ENCODE measurements at places on chromosomes 1 and 21.

DNA sequence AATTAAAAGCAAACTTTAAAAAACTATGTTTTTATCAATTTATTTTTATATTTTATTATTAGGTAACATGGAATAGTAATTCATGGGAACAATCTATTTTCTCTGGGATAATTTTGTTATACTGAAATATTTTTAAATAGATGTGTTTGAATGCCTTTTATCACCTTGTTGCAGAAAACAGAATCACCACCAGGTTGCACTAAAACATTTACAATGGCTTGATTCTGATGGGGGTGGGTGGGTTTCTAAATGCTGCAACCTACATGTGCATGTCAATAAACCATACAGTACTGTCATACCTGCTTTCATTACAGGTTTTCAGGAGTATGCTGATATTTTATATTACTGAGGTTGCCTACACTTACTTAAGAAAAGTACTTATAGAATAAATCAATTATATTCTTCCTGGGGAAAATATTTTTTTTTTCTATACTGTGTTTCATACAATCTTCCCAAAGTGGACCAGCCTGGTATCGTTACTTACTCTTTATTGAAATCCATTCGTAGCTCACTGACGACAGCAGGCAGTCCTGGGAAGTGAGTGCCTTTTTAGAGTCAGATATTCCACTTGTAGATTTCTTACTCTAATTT is 132.8 kb downstream of the PTPRC start:
- peak; percentile 56 for DNase-seq

- DNase-seq: peak; percentile 51
Measured at GRCh38 chr1:184583849-184584248, 170.8 kb downstream of the EDEM3 start.

- no peak for DNase-seq
Measured at GRCh38 chr1:60831780-60832179, 250.6 kb upstream of the NFIA start.

GRCh38 chr1:184755226-184756065 is 788 bp upstream of the EDEM3 start:
- no peak for DNase-seq

DNA sequence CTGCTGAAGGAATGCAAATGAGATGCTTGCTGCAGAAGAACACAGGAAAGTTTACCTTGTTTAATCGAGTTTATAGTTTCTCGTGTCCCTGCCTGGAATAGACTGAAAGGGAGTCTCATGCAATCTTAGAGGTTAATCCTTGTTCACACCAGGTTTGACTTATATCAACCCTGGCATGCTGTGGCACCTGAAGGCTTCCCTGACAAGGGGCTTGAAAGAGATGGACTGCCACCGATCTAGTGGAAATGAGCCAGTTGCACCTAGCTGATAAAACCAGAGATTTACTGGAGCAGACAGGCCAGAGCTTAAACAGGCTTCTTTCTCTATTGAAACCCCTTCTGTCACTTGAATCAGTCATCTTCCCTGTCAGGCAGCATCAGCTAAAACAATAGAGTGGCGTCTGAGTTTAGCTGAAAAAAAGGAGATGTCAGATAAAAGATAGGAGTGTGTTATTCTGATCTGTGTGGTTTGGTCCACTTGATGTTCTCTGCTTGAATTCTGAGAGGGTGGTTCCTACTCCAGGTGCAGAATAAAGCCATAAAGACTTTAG is 349.7 kb downstream of the RWDD3 start:
- DNase-seq: no peak

GRCh38 chr21:42037943-42038342 is 27.8 kb upstream of the ZBTB21 start:
- DNase-seq: no peak

DNA sequence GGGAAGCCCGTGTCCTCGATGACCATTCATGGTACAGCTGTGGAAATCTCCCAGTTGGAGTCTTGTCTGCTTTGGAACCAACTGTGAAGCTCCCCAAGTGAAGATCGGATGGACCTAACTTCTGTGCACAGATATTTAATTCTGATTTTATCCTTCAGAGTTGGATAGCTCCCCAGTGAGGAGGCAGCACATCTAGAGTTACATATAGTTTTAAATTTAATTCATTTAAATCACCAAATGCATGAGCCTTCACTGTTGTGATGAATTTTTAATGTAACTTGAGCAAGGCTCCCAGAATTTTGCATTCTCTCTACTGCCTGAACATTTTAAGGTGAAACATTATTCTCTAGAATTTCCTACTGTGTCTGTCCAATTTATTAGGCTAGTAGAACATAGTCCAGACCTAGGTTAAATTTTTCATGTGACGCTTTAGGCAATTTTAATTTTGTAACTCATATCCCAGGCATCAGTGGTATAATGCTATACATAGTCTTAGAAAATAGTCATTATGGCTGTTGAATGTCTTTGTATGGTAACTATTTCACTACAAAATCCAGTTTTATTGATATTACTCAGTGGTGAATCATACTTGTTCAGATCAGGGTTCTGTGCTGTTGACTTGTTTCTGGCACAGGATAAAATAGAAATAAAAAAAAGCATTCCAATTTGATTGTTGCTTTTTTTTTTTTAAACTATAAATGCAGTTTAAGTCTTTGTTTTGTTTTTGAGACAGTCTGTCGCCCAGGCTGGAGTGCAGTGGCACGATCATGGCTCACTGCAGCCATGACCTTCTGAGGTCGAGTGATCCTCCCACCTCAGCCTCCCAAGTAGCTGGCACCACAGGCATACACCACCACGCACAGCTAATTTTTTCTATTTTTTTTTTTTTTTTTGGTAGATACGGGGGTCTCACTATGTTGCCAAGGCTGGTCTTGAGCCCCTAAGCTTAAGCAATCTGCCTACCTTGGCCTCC is 66.9 kb downstream of the PRDM2 start:
- no peak for DNase-seq

- DNase-seq: no peak
Measured at GRCh38 chr1:227880342-227880924, 65.0 kb downstream of the PRSS38 start.

DNA sequence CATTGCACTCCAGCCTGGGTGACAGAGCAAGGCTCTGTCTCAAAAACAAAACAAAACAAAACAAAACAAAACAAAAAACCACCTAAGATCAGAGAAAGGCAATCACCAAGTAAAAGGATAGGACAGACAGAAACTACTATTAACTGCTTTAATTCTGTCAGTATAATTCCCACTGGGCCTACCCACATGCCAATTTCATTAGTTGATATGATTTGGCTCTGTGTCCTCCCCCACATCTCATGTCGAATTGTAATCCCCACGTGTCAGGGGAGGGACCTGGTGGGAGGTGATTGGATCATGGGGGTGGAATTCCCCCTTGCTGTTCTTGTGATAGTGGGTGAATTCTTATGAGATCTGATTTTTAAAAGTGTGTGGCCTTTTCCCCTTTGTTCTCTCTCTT is 27.2 kb upstream of the CAPZB start:
- no peak for DNase-seq

- no peak for DNase-seq
Measured at GRCh38 chr1:69861641-69862040, 293.9 kb downstream of the LRRC7 start.

DNA sequence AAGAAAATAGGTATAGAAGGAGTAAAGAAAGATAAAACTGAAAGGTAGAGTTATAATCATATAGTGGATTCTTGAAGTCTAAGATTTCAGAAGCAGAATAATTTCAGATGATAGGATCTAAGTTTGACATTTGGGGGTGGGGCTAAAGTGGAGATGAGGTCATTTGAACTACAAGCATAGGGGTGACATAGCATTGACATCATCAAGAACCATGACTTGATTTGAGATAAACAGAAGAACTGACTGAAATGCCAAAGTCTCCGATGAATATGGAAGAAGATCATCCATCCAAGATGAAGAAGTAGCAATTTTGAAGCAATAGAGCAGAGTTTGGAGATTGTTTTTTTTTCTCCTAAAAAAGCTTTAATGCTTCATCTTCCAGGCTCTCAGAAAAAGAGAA is 122.3 kb downstream of the MACF1 start:
- DNase-seq: no peak

DNA sequence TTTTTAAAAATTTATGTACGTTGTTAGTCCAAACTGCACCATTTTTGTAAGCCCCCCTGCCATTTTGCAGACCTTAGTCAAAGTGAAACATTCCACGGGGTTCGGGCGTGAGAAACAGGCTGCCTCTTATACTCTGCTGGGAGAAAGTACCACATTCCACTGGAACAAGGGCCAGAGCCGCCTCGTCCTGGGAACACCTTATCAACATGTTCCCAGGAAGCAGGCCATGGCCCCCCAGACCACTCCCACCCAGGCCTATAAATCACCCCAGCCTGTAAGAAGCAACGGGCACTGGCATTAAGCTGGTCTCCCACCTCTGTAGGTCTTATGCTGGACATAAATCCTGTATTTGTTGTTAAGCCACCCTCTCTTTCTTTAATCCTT is 854 bp upstream of the ZRANB2 start:
- DNase-seq: no peak

DNA sequence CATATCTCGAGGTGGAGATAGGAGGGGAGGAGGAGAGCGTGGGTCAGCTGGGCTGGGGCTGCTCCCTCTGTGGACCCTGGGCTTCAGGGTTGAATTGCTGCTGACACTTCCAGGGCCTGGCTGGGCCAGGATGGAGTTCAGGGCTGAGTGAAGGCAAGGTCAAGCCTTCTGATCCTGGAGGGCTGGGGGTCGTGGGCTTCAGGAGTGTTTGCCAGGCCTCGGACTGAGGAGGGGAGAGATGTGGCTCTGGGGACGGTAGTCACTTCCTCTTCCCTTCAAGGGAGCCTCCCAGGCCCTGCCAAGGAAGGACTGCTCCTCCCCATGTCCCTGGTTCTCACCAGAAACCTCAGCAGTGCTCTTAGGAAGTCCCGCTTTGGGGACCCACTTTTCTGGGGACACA is 12.1 kb upstream of the FAM131C start:
- no peak for DNase-seq

DNA sequence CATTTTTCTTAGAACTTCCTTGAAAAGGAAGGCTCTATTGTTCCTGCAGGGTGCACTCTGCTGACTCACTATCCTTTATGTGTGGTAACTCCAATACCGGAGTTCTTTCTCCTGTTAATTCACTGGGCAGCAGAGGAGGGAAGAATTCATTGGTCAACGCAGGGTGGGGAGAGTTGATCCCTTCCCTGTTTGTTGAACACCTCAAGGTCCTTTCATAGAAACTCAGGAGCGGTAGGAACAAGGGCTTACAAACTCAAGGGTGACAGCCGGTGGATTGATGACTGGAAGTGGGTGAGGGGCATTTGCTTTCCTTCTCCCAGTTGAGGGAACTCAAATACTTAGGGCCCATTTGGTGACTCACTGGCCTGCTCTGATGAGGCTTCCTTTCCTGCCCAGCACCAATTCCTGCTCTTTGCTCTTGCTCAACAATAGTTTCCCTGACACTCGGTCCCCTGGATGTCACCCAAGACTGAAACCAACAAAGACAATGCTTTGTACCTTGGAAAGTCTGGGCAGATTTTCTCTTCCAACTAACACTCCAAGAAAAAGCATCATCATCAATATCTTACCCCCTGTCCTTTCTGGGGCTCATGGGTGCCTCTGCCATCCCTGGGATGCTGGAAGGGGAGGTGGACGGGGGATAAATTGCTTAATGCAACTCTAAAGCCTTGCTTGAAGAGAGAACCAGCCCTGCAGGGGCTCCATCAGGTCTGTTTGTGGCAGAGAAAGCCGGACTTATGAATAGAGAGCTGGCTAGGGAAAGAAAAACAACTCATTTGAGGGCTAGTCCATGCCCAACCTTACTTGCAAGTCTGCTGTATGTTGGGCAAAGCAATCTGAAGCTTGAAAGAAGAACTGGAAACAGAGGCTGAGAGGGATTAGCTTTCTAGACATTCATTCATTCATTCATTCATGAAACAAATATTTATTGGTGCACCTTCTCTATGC is 9.3 kb downstream of the SLC26A9 start:
- no peak for DNase-seq

- peak; percentile 40 for DNase-seq
Measured at GRCh38 chr1:184684285-184685074, 70.2 kb downstream of the EDEM3 start.

DNA sequence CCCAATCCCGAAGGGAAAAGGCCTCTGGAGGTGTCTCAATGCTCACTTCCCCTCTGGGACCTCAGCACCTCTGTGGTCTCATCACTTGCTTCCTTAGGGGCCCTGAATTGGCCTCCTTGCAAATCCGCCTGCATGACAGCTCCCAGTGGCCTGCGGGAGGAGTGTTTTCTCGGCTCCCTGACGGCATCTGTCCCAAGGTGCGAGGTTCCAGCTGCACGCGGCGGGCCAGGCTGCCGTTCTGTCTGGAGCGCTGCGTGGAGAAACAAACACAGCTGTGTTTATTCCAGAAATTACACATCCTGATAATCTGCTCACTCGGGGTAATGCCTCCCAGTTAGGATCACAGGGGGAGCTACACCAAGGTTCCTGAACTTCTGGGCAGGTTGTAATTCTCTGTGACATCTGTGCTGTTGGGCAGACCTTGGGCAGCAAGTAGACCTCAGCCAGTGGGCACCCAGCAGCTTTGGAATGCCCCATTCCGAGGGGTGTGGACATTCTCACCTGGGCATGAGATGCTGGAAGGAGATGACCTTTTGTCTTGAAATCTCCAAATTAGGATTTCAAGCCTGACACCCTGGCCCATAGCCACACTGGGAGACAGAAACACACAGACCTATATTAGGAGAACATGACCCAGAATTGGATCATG is 18.2 kb downstream of the EPHB2 start:
- peak; percentile 50 for DNase-seq

Data from tongue (tissue), 3 donors.